Activated CD4-positive, alpha-beta T cell treated with anti-CD3 and anti-CD28 coated beads, Interleukin-2, amount 50 U/mL, for 48 hours (primary cell): ENCODE measurements at places on chromosomes 13 and 19.

- no peak for DNase-seq
Observed at GRCh38 chr19:536031-536880, 4.7 kb downstream of the CDC34 start.

GRCh38 chr13:40979232-40979631 is 39.9 kb downstream of the ELF1 start:
- DNase-seq = no peak

DNA sequence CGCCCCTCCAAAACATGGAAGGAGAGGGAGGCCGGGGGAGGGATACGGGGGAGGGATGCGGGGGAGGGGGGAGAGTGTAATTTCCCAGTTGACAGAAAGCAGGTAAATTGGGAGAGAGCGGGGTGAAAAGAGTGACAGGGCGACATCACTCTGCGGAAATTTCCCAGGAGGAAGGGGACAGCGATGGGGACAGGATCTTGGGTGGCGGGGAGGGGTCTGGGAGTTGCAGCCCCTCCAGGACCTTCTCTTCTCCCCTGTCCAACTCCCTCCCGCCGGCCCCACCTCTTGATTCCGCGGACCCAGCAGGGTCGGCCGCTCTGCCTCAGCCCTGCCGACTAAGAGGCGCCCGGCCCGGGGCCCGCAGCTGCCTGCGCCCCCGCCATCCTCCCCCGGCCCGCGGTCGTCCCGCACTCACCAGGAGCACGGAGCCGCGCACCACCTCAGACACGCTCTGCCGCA is 108.0 kb upstream of the DOCK9 start:
- DNase-seq = no peak

DNA sequence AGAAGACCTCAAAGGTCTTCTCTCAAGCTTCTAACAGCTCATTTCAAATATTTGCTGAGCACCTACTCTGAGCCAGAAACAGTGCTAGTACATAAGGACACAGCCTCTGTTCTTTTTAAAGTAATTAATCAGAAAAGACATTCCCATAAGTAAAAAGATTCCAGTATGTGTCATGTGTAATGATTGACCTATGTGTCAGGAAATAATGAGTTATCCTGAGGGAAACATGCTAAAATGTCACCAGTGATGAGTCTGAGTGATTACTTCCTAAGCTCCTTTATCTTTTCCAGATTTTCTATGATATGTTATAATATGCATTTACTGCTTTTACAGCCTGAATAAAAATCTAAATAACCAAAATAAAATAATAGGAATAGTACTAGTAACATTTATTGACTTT is 107.6 kb downstream of the SLC25A15 start:
- no peak for DNase-seq

DNA sequence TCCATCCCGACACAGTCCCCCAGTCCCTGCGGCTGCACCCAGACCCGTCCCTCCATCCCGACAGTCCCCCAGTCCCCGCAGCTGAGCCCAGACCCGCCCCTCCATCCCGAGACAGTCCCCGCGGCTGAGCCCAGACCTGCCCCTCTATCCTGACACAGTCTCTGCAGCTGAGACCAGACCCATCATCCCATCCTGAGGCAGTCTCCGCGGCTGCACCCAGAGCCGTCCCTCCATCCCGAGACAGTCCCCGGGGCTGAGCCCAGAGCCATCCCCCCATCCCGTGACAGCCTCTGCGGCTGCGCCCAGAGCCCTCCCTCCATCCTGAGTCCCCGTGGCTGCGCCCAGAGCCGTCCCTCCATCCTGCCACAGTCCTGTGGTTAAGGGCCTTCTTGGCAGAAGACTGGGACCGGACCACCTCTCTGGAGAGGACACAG is 28.8 kb upstream of the TMEM255B start:
- no peak for DNase-seq

- peak; percentile 31 for DNase-seq
Observed at GRCh38 chr19:51354742-51355148, 11.4 kb downstream of the ETFB start.

DNA sequence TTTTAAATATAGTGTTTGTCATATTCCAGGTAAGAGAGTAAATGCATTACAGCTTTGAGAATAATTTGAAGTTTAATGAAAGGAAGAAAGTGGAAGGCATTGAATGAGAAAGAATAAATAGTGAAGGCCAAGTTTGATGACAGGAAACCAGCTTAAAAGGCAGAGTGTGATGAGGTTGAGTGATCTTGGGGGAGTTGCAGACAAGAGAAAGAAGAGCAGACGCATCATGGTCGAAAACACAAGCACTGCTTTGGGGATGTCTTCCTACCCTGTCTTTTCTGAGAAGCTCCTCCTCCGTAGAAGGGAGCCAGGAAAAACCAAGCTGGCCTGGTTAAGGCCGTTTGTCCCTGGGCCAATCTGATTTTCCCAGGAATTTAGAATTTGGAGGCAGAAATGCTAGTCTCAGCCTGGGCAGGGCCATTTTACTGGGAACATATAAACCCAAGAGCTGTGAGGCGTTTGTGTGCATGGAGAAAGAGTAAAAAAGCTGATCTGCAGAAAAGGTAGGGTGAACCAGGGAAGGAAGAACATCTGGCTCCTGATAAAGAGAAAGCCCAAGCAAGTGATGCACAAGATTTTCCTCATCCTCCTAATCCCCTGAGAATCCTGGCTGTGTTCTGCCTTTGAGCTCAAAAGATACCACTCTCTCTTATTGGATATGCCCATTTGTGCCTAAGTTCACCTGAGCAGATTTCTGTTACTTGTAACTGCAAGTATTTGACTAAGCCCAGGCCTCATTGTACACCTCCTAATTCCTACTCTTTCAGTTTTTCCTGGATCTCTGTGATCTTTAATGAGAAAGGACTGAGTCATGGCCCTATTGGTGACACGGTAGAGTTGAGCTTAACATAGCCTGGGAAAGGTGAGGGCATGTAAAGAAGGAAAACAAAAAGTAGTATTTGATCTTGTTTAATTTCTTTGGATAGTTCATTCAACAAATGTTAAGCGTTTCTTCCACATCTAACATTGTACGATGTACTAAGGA is 80.0 kb downstream of the WDFY2 start:
- DNase-seq = no peak

GRCh38 chr19:37304190-37304883 is 66.6 kb upstream of the ZNF527 start:
- DNase-seq = no peak

- DNase-seq = peak; percentile 61
Observed at GRCh38 chr19:42528354-42529247, at the start of gene CEACAM1. CEACAM1 (minus strand) TSS chr19:42528481; CDS start chr19:42528374, 107 bp downstream.

DNA sequence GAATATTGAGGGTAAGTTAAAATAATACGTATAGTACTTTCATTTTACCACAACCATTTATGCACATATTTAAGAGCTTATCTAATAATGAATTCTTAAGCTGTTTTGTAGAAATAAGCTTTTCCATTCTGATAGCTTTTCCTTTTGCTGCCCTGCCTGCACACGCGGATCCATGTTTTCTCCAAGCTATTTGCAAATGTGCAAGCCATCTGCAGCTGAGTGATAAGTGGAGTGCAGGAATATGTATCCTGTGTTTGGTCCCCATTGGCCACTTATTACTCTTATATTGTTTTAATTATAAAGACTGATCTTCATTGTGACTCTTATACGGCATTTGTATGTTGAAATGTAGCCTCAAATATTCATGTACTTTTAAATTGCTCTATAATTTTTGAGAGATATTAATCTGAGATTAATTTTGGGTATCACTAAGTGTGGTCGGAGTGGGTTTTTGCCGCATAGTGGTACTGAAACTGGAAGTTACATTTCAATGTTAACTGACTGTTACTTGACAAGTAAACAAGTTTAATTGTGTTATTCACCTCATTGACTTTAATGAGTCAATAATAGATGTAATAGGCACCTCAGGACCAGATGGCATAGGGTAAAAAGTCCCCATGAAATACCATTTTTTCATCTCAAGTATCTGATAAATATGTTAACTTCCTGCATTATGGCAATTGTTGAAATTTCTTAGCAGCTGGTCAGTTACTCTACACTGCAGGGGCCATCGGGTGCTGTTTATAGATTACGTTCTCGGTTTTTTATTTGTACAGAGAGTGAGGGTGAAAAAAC is 1567.4 kb downstream of the EFNB2 start:
- no peak for DNase-seq

GRCh38 chr13:51148952-51149573 is 38.0 kb upstream of the C13orf42 start:
- no peak for DNase-seq

- no peak for DNase-seq
Observed at GRCh38 chr13:36675213-36675536, 1.4 kb downstream of the SERTM1 start.

DNA sequence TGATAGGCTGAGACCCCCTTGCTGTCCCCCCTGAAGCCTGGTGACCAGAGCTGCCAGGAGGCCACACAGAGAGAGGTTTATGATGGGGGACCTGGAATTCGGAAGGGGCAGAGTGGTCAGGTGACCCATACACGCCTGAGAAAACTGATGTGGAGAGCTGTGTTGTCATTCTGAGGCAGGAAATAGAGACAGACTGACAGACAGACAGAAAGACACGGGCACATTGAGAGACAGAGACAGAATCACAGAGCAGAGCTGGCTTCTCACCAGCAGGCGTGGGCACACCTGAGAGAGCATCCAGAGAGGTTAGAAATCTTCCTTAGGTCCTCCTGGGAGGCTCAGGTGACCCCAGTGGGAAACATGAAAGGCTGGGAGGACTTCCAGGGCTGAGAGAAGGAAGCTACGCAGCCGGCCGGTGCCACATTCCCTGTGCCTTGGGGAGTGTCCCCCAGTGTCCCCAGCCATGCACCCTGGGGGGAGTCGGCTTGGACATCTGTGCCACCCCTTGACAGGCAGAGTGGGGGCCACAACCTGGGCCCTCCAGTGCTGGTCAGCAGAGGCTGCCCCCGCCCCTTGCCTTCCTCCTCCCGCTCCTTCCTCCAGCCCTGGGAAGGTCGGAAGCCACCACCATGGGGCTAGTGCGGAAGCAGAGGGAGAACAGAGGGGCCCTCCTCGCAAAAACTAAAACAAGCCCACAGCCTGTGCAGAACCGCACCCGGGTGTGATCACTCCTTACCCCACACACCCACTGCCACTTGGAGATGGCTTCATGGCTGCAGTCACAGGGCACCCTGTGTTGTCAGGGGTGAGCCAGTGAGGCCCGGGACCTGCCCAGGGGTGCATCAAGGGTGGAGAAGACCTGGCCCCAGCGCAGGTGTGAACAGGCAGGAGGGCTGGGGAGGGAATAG is 2.2 kb downstream of the FFAR1 start:
- no peak for DNase-seq

DNA sequence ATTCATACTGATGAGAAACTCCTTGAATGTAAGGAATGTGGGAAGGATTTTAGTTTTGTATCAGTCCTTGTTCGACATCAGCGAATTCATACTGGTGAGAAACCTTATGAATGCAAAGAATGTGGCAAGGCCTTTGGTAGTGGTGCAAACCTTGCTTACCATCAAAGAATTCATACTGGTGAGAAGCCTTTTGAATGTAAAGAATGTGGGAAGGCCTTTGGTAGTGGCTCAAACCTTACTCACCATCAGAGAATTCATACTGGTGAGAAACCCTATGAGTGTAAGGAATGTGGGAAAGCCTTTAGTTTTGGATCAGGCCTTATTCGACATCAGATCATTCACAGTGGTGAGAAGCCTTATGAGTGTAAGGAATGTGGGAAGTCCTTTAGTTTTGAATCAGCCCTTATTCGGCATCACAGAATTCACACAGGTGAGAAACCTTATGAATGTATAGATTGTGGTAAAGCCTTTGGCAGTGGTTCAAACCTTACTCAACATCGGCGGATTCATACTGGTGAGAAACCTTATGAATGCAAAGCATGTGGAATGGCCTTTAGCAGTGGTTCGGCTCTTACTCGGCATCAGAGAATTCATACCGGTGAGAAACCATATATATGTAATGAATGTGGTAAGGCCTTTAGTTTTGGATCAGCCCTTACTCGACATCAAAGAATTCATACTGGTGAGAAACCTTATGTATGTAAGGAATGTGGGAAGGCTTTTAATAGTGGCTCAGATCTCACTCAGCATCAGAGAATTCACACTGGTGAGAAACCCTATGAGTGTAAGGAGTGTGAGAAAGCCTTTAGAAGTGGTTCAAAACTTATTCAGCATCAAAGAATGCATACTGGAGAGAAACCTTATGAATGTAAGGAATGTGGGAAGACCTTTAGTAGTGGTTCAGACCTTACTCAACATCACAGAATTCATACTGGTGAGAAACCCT is 26.6 kb downstream of the ZNF345 start:
- DNase-seq = no peak

GRCh38 chr13:29855009-29855408 is 4.6 kb upstream of the UBL3 start:
- DNase-seq = no peak

- DNase-seq = no peak
Observed at GRCh38 chr19:1646659-1647453, 5.6 kb downstream of the TCF3 start.

- peak; percentile 45 for DNase-seq
Observed at GRCh38 chr19:48230555-48231129, 25.1 kb downstream of the CARD8 start.

- no peak for DNase-seq
Observed at GRCh38 chr19:16920816-16921529, 32.2 kb downstream of the F2RL3 start.

- DNase-seq = no peak
Observed at GRCh38 chr13:44734201-44734707, 158.1 kb upstream of the TSC22D1 start.
